NCI-H187 treated with DMSO at 0.1 percent for 48 hours (cell line): ENCODE measurements at places on chromosomes 11 and 22.

GRCh38 chr11:117425679-117426296 is 98.1 kb downstream of the CEP164 start:
- DNase-seq = no peak

- no peak for DNase-seq
Measured at GRCh38 chr11:16402654-16403447, 46.5 kb upstream of the SOX6 start.

DNA sequence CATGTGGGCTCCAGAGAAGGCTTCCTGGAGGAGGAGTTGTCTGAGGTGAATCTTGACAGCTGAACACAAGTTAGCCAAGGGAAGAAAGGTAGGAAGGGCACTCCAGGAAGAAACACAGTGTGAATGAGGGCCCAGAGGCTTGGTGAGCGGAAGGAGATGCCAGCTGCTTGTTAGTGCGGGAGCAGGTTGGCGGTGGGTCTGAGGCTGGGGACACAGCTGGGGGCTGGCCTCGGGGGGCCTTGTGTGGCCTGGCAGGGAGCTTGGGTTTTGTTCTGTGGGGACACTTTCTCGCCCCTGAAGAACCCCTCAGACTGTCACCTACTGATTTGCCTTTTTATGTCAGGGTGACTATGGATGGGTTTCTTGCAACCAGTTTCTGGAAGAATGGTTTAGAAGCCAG is 160.0 kb downstream of the ST3GAL4 start:
- DNase-seq = no peak

DNA sequence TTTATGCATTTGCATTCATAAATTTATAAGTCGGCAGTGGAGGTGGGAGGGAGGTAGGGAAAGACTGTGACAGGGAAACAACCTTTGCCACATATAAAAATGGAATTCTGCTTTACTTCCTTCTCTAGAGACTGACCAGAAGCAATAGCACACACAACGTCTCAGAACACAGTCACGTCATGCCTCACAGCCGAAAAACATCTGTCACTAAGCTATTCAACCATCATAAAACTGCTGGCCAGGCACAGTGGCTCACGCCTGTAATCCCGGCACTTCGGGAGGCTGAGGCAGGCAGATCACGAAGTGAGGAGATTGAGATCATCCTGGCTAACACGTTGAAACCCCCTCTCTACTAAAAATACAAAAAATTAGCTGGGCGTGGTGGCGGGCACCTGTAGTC is 101.0 kb upstream of the CHRM4 start:
- DNase-seq = no peak

GRCh38 chr11:47981667-47982404 is 1.5 kb downstream of the PTPRJ start:
- no peak for DNase-seq

DNA sequence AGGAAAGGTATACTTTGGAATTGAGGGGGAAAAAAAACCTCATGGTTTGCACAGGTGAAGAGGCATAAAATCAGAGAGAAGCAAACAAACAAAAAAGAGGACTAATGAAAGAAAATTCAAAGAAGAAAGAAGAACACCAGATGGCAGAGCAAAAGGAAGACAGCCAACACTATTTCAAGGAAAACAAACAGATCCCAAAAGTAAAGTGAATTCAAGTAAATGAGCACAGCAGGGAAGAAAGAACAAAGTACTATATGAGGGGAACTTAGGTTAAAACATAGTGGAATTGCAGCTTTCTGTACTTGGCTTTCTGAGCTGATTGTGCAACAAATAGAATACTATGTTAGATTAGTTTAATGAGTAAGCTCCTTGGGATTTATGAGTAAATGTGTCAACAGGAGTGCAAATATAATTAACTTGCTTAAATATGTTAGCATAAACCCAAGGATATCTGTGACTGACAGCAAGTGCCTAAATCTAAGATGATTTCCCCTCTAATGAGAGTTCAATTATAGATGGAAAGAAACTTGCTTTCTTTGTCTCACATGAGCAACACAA is 404.6 kb upstream of the CNTN5 start:
- DNase-seq = no peak

GRCh38 chr22:22167791-22168189 is 76.8 kb upstream of the VPREB1 start:
- no peak for DNase-seq

- no peak for DNase-seq
Measured at GRCh38 chr11:64804346-64805210, 1.6 kb upstream of the MAP4K2 start.
